Activated T-cell treated with anti-CD3 and anti-CD28 coated beads for 48 hours (primary cell): ENCODE measurements at places on chromosomes 5 and 9.

DNA sequence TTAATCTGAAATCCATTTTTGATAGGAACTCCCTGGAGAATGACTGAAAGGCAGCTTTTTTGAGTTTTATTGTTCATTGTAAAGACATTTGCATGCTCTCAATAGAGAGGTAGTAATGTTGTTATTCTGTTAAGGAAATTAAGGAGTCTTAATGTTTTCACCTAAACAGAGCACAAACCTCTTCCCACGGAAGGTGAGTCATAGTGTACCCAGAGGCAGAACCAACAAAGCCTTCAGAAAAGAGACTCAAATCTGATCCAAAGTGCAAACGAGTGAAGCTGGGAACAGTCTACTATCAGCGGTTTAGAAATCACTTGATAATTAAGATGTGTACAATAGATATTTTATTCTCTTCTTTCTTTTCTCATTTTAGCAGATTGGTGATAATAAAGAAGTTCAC is 470.5 kb downstream of the PLK2 start:
- no peak for DNase-seq

DNA sequence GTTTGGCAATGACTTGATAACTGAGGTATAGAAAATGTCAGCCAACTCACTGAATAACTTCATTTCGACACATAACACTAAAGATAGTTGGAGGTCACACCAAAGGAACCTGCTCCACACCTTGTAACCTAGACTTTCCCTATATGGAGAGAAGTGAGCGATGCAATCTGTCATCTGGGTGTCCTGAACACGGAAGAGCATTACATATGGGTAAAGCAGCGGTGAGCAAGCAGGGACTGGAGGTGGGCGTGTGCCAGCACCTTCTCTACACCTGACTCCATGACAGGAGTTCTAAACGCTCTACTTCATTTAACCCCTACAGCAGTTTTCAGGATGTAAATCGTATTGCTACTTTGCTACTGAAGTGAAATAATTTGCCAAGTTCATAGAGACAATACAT is 152.8 kb downstream of the SLC12A2 start:
- DNase-seq, result no peak

DNA sequence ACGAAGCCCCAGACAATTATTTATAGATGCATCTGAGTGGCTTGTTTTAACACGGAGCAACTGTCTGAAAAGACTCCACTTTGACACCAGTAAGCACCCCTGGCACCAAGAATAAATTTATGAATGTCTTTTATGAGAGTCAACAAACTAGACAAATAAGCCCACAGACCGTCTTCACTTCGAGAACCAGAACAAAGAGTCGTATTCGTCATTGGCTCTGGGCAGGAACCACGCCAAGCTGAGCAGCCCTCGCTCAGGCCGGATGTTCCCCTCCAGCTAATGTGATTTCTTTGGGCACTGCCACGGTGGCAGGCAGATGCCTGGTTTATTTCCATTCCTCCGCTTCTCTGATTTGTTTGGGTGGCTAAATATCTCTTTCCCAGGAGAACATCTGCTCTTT is 91.9 kb upstream of the STC2 start:
- no peak for DNase-seq

DNA sequence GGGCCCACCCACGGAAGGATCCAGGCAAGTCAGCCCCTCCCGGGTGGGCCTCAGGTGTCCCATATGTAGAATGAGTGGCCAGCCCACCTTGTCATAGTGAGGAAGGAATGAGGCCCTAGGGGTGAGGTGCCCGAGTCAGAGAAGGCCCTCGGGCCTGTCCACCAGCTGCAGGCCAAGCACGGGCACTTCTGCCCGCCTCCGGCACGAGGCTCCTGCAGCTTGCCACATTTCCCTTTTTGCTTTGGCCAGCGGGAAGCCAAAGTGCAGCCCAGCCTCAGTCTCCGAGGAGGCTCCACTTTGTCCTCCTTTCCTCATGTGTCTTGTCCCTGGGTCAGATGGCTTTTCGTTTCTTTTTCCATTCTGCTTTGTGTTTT is 72.9 kb downstream of the PSMB7 start:
- DNase-seq, result no peak

- no peak for DNase-seq
These were observed 13.1 kb upstream of the TENT4A start for GRCh38 chr5:6700074-6700684.

GRCh38 chr5:139091439-139092156 is 106.6 kb downstream of the SIL1 start:
- no peak for DNase-seq

DNA sequence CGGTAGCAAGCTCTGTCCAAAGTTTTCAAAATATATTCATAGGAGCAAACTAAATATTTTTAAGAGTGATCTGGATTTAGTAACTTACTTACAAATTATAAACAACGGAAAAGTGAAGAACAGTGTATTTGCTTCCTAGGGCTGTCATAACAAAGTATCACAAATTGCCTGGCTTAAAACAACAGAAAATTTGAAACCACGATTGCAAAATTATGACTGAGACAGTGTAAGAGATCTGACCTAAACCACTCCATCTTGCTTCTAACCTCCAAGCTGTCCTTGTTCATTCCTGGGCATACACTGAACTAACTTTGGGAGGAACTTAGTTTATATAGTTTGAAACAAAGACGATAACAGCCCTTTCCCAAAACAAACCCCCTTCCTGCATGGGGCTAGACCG is 202.0 kb upstream of the CDH6 start:
- DNase-seq, result no peak

GRCh38 chr5:72074251-72074650 is 33.0 kb upstream of the MAP1B start:
- no peak for DNase-seq

GRCh38 chr5:132497488-132497997 is 7.0 kb upstream of the IRF1 start:
- no peak for DNase-seq

DNA sequence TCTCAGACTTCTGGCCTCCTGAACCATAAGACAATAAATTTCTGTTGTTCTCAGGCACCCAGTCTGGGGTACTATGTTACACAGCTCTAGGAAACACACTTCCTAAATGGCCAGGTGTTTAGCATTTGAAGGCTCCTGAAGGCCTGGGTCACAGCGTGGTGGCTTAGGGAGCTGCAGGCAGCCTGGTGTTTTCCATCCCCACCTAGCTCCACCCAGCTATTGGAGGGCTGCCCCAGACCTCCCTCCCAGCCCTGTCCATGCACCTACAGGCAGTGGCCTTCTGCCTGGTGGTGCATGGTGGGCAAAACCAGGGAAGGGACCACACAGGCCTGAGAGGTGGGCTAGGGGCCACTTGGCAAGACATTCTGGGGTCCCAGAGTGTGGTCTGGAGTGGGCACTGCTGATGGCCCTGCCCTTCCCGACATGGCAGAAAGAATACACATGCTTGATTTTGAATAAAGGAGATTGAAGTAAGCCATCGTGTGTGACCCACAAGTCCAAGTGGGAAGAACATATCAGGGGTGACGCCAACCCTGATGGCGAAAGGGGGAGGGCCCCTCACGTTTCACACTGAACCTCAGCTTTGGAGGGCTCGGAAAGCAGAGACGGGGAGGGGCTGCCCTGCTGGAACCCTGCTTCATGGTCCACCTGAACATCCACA is 1.3 kb upstream of the SUSD3 start:
- no peak for DNase-seq

GRCh38 chr9:1271367-1271766 is 221.2 kb downstream of the DMRT2 start:
- DNase-seq, result no peak

GRCh38 chr9:38257626-38258215 is 134.8 kb upstream of the ALDH1B1 start:
- no peak for DNase-seq

DNA sequence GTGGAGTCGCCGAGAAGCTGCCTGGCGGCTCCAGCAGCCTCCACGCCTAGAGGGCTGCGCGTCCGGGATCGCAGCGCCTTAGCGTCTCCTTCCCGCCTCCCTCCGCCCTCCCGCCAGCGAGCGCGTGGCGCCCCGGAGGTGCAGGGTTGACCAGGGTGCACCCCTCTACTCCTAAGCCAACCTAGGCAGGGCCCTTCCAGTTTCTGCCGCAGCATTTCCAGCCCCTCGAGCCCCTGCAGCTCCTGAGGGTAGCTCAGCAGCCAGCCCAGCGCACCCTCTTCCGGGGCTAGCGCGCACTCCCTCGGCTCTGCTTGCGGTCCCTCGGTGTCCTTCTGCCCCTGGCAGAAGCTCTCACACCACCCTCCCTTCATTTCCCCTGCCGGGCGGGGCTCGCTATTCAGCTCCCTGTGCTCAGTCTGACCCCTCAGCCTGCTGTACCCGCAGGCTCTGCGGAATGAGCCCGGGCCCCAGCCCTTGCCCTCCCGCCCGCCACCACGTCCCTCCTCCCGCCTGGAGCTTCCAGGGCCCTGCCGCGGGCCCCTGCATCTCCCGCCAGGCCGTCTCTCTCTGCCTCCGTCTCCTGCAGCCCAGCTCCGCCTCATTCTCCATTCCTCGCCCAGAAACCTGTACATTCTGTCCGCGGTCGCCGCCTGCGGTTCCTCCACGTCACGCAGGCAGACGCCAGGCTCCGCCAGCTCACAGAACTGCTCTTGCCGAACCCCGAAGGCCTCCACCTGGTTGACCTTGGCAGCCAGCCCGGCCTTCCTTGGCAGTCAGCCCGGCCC is 61.8 kb downstream of the SPATA31C2 start:
- DNase-seq, result peak; percentile 41

DNA sequence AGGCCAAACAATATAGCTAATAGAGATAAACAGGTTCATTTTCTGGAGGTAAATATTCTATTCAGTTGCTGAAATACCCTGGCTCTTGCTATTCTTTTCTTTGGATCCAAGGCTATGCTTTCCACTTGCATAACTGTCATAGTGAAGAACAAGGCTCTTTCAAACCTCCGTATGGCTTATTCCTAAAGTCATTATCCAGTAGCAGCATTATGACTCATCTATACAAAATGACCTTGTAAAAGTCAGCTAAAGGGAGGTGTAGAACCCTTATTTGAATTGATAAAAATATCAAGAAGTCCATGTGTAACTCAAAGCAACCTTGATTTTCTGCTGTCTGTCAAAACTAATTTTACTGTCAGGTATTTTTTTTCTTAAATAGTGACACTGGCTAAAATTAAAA is 447.8 kb downstream of the PLK2 start:
- no peak for DNase-seq

- DNase-seq, result peak; percentile 1
These were observed 74.3 kb downstream of the SEC61B start for GRCh38 chr9:99296291-99296951.

- no peak for DNase-seq
These were observed 23.5 kb upstream of the SPIN1 start for GRCh38 chr9:88364706-88365105.

DNA sequence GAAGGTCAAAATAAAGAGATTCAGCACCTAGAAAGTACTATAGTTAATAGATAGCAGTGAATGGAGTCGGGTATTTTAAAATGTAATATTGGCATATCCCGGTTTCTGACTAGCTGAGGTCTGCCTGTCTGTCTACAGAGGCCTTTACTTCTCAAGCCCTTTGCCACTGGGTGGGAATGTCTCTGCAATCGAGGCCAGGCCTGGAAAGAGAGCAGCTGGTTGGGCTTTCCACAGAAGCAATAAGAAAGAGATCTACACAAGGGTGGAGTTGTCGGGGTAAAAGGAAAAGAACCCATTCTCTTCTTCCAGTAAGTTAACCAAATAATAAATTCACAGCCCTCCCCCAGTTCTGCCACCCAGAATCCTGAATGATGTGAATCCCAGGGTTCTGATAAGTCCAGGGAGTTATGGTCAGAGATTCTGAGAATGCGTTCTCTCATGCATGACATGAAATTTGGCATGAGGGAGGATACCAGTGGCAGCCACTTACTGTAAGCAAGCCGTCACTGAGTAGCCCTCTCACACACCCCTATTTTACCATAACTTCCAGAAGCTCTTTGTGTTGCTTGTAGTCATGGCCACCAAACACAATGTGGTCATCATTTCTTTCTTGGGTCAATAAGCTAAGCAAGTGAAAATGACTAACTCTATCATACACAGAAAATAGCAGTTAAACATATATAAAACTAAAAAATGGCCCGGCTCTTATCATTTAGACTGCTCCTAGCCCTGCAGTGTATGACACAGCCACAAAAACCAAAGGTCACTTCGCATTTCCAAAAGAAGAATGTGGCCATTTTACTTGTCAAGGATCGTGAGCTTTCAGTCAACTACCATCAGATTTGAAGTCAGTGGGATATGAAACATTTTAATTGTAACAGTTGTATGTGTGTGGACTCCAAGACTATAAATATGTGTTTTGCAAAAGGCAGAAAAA is 185.0 kb downstream of the GLIS3 start:
- DNase-seq, result no peak

GRCh38 chr5:135651156-135651555 is 72.4 kb upstream of the CXCL14 start:
- no peak for DNase-seq

DNA sequence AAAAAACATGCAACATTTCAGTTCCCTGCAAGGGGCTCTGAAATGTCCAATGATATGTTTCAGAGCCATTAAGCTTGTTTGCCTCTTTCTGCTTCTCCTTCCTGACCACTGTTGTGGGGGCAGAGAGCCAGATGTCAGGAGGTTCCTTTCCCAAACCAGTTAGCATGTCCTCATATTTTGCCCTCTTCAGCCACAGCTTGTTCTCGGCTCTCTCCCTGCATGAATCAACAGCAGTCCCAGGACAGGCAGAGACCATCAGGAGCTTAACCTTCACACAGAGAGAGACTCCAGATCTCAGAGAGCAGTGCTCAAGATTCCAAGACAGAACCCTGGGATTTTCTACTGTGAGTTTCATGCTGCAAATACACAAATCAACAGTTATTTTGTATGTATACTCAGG is 218.5 kb downstream of the COMMD10 start:
- no peak for DNase-seq

DNA sequence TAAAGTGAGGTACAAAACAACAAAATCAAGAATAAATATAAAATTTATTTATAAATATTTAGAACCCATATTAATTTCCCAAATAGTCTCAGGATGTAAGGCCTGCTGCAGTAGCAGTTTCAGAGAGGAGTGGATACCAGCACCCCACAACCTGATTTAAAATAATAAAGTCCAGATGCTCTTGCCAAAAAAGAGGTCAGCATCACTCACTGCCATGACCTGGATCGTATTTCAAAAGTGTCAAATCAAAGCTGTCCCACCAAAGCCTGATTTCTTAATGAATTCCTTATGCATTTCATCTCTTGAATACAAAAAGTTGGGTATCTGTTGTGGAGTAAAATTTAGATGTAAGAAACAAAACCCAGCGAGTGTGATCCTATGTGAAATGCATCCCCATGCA is 58.0 kb upstream of the ROR2 start:
- no peak for DNase-seq

GRCh38 chr5:103475629-103476240 is 86.9 kb downstream of the NUDT12 start:
- no peak for DNase-seq

DNA sequence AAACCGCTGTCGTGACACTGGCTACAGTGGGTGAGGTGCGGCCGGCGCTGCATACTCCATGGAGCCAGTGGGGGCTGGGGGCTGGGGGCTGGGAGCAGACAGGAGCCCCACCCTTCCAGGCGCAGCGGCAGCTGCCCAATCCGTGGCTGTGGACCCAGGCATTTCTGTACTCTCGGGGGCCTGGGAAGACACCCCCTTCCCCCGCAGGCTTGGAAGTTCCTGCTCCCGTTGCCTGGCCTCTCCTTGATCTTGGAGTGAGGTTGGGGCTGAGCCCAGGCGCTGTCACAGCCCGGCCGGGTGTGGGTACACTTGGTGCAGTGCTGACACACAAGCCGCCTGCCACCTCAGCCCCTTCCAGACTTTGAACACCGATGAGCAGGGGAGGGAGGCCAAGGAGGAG is 27.7 kb upstream of the GGTA1 start:
- DNase-seq, result no peak

- DNase-seq, result no peak
These were observed 116.2 kb downstream of the MAN2A1 start for GRCh38 chr5:109805883-109806282.
